ENCODE measurements at places on chromosomes 12 and 14.

DNA sequence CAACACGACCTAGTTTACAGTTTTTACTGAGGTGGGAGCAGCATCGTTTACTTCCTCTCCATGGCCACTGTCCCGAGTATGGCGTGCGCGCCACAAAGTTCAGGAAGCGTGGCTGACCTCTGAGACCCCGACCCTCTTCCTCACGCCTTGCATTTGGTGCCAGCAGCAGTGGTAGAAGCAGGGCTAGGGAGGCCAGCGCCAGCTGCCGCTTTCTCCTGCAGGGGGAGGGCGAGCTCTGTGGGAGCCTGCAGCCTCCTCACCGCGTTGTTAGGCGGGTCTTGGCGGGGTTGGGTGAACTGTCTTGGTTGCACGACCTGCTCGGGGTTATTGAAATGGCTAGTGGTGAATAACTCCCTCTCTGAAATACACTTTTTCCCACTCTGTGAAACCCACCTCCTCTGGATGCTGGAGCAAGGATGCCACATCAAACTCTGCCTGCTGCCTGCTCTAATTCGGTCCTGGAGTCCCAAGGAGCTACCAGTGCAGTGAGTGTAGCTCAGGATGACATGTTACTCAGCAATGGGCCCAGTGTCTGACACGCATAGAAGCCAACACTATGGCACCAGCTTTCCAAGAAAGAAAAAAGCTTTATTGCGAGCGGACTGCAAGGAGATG is 22.3 kb upstream of the TDRD9 start:
- no peak for DNase-seq

GRCh38 chr14:96267336-96267735 is 11.3 kb downstream of the BDKRB1 start:
- DNase-seq = no peak

GRCh38 chr12:122721057-122721545 is 4.5 kb upstream of the HCAR3 start:
- DNase-seq = no peak

GRCh38 chr14:96243785-96244184 is 12.2 kb upstream of the BDKRB1 start:
- no peak for DNase-seq

GRCh38 chr14:94936901-94937685 is 167.2 kb upstream of the GSC start:
- no peak for DNase-seq

DNA sequence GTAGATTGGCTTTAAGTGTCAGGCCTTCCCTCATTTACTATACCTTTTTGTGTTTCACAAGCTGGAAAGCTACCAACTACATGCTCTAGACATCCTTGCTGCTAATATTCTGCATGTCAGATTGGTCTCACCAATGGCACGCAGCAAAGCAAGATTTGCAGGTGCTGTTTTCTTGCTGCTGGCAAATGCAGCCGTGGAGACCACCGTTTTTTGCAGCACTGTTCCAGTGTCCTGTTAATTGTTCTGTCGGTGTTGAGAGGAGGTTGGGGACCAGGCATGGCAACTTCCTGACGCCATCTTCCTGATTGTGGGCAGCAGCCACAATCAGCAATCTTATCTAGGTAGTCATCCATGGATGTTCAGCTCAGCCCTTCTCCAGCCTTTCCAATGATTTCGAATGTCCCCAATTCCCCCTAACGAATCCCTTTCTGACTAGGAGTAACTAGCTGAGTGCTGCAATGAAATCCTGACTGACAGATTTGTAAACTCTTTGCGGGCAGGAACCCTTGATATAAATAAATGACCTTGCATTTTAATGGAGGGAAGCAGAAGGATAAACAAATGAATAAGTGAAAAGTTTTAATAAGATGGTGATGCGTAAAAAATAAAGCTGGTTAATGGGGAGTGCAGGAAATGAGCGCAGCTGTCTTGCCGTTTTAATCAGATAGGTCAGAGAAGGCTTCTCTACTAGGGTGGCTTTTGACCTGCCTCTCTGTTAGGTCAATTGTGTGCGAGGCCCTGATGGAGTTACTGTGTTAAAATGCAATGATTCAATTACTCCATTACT is 574 bp upstream of the CRADD start:
- no peak for DNase-seq

DNA sequence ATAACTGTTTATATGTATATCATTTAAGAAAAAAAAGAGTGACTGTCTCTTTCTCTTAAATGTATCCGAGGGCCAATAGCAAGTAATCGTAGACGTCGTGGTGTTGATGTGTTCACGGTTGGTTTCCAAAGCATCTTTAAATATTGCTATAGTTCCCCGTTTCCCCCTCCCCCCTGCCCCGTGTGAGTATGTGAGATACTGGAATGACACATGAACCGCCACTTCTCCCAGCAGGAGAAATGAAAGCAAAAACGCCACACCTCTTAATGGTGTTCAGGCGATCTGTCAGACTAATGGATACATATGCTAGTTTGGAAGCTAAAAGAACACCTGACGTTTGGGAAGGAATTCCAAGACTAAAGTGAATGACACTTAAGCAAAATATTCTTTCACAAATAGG is 258.3 kb downstream of the FOXN3 start:
- no peak for DNase-seq

DNA sequence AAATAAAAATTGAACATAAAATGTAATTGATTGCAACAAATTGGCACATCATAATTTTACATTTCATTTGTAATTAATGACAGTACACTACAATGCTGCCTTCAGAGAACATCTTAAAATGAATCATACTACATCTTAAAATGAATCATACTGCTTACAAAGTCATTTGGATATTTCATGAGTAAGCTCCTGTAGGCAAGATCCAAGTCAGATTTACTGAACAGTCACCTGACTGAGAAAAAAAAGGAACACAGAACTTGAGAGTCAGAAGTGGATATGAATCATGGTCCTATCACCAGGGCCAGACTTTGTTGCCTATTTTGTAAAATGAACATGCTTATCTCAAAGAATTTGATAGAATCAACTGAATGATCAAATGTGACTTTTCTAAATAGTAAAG is 32.7 kb upstream of the FBLN5 start:
- DNase-seq = no peak

DNA sequence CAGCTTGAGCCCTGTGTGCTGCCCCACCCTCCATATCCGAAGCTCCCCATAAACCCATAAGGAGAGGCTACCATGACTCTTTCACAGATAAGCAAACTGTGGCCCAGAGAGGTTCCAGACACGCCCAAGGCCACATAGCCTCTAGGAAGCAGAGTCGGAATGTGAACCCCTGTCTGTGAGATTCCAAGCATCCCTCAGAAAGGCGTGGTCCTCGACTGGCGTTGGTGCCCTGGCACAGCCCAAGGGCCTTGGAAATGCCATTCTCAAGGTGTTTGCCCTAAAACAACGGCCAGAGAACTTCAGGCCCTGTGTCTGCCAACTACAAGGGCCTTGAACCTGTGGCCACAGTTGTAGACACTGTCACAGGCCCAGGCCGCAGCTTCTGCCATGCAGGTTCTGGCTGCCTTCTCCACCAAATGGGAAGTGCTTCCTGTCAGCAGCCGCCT is 8.5 kb upstream of the DIO3 start:
- no peak for DNase-seq

DNA sequence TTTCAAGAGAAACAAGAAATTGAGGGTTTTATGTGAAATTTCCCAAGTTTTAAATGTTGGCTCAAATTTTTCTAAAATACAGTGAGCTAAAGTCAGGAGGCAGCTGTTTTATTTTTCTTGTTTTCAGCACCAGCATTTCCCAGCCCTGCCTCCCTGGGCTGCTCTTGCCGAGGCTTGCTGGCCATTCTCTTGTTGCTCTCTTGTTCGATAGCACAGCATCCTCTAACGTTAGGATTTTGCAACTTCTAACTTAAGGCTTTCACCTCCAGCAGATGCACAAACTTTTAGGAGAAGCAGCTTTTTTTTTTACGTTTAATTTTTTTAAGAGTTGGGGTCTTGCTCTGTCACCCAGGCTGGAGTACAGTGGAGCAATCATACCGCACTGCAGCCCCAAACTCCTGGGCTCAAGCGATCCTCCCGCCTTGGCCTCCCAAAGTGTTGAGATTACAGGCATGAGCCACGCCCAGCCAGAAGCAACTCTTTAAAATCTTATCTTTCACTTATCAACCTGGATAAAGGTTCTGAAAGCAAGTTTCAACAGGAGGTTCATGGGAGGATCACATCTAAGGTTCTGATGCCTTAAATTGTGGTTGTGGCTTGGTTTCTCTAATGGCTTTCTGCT is 40.2 kb downstream of the B4GALNT3 start:
- no peak for DNase-seq

DNA sequence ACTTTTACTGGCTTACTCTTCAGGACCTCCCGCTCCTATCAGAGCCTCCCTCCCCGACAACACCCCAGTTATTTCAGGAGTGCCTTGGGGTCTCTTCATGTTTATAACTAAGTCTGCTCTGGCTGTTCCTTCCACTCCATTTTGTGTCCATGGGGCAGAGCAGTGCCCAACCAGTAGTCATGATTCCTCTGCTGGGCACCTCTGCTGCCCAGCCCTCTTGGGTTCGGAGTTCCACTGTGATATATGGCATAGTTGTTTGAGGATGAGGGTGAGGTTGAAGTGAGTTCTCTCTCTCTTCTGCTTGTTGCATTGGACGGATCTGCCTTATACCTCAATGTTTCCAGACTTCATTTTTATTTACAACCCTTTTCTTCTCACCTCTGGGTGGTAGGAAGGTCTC is 17.4 kb downstream of the NR1H4 start:
- no peak for DNase-seq

GRCh38 chr14:61939776-61940175 is 177.6 kb downstream of the SNAPC1 start:
- DNase-seq = no peak

- no peak for DNase-seq
Measured at GRCh38 chr12:21666722-21667121, 9.1 kb upstream of the LDHB start.

- DNase-seq = no peak
Measured at GRCh38 chr12:47164724-47165439, 85.1 kb upstream of the AMIGO2 start.

GRCh38 chr14:104891121-104891551 is 26.1 kb downstream of the CEP170B start:
- DNase-seq = no peak

GRCh38 chr12:3277306-3277943 is 200.2 kb downstream of the TSPAN9 start:
- no peak for DNase-seq

- DNase-seq = no peak
Measured at GRCh38 chr12:131459773-131460365, 251.0 kb upstream of the SFSWAP start.

DNA sequence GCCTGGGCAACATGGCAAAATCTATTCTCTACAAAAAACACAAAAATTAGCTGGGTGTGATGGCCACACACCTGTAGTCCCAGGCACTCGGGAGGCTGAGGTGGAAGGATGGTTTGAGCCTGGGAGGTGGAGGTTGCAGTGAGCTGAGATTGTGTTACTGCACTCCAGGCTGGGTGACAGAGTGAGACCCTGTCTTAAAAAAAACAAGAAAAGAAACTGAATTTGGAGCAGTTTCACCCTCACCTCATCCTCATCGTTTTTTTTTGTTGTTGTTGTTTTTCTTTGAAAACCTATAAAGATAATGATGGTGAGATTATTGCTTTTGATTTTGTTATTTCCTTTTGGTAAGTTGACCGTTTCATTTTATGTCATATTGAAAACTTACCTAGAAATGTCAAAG is 60.7 kb downstream of the SLC38A6 start:
- no peak for DNase-seq

GRCh38 chr14:101790232-101790631 is 28.7 kb downstream of the PPP2R5C start:
- DNase-seq = no peak

DNA sequence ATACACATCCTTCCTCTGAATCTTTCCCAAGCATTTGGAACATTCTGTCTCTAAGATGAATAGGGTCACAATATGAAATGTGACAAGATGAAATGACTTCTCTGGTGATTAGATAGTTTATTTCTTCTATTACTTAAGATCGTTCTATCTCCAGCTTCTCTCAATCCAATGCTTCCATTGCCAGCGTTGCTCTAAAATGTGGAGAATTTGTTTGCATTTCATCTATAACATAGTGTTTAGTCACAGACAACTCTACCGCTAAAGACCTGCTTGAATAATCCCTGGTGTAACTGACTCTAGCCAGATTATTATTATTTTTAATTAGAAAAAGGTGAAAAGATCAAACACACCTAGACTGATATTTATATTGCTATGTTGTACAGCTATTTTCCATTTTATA is 184.7 kb upstream of the PRICKLE1 start:
- DNase-seq = no peak

DNA sequence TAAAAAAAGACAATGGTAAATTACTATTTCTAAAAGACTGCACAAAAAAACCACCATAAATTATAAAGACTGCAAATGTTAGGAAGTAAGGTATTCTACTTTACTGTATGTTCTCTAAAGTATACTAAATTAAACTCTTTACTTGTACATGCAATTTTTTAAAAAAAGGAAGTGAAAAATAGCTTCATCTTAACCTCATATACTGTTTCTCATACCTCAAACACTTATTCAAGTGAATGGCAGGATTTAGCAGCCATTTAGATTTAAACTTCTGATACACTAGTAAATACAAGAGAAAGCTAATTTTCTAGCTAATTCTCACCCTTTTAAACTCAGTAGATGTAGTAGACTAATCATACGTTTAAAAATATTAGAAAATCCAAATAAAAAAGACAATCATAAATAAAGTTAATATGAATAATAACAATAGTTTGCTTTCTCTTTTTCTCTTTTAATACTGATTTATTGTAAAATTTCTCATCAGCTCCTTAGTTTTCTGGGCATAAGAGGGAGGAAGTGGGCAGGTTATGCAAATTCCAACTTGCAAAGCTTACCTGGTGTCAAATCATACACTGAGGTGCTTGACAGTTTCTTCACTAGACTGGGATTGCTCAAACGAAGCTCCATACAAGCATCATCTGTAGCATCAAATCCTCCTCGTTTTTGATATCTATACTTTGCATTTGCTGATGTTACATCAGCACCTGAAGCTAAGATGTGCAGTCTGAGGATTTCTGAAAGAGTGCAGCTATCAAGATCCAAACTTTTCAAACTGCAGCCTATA is 71.0 kb upstream of the CFL2 start:
- DNase-seq = no peak

Measured in coronary artery (tissue), 2 donors.